ENCODE measurements at places on chromosomes 11 and 22.

DNA sequence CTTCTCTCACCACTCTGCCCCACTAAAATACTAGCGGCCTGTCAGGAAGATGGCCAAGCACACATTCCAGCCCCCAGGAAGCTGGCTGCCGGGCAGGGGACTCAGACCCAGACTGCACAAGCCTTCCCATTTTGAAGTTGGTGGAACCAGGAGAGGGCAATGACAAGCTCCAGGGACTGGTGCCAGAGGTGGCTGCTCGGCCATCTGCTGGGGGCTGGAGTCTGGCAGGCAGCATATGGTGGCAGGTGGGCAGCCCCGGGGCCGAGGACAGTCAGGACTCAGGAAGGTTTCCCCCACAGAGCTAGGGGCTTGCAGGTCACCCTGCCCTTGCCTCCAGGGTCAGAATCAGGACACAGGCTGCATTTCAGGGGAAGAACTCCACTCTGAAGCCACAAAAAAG is 22.6 kb downstream of the KCNJ5 start:
- peak; percentile 54 for DNase-seq

DNA sequence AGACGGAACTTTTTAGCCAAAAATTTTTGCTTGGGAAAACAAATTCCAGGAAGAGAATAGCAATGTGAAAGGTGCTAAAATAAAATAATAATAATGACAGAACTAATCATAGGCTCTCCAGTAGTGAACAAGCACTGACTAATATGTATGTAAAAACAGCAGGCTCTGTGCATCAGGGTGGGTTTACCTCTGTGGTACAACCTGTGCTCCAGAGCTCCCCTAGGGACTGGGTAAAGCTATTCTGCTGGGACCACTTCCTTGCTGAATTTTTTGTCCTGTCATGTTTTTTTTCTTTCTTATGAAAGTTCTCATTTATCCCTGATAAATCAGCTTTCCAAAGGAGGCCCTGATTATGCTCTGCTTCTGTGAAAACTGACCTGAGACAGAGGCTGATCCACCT is 18.8 kb downstream of the LUZP2 start:
- no peak for DNase-seq

DNA sequence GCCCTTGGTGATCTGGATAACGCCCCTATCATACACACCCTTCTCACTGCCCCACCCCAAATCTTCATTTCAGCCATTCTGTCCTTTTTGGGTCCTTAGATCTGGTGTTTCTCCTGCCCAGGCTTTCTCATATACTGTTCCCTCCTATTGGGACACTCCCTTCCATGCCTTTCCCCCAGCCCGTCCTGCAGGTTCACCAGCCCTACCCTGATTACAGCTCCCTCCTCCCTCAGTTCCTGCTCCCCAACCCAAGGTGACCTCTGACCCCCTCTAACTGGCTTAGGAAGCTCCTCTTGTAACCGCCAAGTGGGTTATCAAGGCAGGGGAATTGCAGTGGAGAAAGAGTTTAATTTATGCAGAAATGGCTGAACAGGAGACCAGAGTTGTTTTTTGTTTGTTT is 13.0 kb downstream of the MTFP1 start:
- no peak for DNase-seq

DNA sequence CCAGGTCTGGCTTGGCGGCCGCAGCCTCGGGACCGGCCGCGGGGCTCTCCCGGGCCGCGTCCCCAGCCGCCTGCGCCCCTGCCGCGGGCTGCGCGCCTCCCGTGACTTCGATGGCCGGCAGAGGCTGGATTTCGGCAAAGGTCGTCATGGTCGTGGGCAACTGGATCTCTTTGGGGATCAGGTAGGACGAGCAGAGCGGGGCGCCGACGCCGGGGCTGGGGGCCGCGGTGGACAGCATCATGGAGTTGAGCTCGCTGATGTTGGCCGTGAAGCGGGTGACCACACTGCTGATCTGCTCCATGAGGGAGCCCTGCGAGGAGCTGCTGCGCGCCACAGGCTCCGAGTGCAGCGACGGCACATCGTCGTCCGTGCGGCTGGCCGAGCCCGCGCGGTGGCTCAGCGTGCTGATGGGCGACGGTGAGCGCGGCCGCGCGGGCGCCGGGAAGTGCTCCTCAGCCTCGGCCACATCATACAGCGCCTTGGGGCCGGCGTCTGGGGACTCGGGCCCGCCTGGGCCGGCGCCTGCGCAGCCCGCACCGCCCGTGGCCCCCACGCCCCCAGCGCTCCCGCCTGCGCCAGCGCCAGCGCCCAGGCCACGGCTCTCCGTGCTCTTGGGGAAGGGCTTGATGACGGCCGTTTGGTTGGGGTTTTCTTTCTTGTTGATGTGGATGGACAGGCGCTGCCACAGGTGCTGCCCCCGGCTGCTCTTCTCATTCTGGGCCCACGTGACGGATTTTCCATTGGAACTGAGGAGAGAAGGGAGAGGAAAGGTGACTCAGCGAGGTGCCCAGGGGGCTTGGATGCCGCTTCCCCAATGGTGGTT is 171.4 kb upstream of the CTSC start:
- DNase-seq, result no peak

DNA sequence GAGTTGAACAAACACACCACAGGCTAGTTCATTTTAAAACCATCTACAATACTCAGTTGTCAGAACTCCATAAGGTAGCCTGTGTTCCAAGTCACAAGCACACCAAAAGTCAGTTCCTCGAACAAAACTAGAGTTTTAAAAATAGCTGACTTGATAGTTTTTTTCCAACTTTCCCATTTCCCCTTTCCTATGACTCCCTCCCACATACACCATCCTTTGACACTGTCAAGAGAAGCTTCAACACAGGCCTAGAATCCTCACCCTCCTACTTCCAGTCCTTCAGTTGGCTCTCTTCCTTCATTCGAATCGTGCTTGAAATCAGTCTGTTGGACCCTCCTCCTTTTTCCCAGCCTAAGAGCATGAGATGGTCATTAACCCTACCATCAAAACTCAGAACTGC is 105.7 kb upstream of the AKIP1 start:
- no peak for DNase-seq

DNA sequence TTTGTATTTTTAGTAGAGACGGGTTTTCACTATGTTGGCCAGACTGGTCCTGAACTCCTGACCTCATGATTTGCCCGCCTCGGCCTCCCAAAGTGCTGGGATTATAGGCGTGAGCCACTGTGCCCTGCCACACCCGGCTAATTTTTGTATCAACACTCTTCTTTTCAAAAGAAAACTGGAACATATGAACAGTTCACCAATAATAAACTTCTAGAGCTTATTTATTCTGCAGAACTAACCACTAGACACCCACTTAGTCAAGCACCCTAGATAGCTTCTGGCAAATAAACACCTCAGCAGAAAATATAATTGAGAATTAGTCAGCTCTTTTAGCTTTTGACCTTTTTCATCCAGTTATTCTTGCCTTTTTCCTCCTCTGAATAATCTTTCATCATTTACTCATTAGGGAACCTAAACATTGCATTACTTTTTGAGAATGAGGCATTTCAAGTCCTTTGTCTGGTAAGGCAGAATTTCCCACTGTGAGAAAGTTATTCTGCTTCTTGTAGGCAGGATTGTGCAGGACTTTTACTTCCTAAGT is 27.3 kb upstream of the TMEM41B start:
- DNase-seq, result no peak

- no peak for DNase-seq
These were observed 62.1 kb upstream of the B3GNT6 start for GRCh38 chr11:76972051-76972450.

DNA sequence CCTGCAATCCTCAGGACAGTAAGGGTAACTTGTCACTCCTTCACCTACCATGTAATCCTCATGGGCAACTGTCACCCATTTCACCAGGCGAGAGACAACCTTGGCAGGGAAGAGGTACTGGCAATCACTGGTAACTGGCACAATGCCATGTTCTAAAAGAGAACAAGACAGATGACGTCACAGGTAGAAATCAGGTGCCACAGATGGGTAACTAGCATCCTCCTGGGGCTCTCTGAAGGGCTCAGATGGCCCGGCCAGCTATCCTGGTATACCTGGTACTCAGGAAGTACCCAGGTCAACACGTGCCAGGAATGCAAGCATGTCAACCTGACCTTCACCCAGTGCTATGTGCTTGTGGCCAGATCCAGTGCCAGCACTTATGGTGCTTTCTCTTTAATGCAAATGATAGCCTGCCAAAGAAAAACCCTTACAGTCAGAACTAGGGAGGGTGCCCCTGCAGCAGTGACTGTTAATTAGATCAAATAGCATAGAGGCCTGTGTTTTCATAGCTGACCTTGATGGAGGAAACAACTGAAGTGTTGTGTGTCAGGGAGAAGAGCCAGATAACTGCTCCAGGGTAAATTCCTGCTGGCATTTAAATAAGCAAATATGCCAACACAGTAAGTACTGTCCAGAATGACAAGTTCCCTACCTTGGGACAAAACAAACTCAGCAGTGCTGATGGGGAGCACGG is 36.2 kb downstream of the THOC5 start:
- DNase-seq, result peak; percentile 88

DNA sequence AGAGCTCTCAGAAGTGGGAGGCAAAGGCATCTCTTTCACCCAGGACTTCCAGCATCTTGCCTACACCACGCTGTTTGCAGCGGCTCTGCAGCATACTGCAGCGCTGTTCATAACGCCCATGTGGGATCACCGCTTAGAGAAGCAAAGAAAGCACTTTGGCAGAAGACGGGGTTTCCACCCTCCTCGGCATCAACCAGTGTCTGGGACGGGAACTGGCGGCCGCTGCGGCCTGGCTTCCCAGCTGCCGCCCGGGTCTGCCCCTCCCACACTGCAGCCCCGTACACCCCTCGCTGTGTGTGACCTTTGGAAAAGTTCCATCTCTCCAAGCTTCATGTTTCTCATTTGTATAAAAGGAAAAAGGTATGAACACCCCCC is 545 bp upstream of the TIRAP start:
- DNase-seq, result peak; percentile 61

DNA sequence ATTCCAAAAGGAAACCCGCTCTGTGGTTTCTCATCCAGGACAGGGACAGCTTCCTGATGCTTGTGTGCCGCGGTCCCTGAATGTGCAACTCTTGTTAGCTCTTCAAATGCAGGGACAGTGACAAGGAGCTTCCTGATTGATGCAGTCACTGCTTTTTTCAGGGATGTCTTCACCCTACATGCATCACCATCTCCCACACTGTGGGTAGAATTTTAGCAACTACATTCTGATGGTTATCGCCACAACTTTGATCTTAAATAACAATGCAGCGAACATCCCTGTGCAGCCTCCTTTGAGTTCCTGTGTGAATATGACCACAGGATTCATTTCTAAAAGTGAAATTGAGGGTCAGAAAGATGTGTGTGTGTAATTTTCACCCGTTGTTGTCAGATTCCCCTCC is 115.0 kb downstream of the GGTLC2 start:
- DNase-seq, result no peak

DNA sequence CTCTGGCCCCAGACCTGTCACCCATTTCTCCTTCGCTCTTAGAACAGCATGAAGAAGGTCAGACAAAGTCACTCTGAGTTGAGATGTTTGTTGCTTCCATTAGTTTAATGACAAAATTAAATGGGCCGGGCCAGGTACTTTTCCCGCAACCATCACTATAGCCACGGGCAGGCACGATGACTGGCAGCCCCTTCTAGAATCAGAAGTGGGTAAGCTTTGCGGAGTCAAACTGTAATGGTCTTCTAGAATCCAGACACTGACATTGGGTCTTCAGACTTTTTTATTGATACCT is 2.3 kb upstream of the ACR start:
- DNase-seq, result no peak

DNA sequence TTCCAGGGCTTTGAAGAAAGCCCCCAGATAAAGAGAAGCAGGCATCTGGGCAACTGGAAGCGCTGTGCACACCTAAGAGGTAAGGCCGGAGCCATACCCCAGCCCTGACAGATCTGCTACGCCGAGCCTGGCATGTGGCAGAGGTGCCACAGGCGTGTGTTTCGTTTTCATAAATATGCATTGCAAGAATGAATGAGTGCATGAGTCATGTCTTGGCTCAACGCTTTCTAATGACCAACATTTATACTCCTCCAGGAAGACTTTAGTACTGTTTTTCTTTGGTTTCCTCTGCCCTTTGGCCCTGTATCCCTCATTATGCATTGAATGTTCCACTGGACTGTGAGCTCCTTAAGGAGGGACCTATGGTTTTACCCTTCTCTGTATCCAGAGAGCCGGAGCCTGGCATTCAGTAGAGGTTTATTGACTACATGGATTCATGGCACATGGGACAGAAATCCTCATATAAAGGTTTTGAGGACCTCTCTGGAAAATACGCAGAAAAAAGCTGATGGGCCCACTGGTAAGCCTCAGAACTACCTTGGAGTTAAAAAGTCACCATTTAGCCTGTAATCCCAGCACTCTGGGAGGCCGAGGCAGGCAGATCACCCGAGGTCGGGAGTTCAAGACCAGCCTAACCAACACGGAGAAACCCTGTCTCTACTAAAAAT is 38.9 kb upstream of the CSNK2A3 start:
- no peak for DNase-seq

DNA sequence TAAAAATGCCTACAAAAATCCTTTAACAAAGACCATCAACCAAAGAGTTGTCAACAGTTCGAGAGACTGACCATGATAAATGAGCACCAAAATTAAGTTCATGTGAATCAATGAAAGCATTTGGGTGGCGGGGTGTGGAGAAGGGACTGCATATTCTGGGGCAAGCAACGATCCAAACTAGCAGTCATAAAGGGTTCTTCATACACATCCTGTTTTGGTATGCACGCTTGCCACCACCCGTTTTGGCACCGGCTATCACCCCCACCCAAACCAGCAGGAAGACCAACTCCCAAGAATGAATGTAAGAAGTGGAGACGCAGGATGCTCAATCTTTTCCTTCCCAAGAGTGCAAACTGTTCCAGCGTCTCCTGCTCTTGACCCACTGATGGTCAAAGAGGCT is 80.8 kb downstream of the SGSM3 start:
- no peak for DNase-seq

DNA sequence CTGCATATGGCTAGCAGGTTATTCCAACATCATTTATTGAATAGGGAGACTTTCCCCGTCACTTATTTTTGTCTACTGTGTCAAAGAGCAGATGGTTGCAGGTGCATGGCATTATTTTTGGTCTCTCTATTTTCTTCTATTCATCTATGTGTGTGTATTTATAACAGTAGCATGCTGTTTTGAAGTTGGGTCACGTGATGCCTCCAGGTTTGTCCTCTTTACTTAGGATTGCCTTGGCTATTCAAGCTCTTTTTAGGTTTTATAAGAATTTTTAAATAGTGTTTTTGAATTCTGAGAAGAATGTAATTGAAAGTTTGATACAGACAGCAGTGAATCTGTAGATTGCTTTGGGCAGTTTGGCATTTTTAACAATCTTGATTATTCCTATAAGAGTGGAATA is 770.6 kb downstream of the CNTN5 start:
- DNase-seq, result no peak
